Stimulated activated CD8-positive, alpha-beta memory T cell treated with anti-CD3 and anti-CD28 coated beads, Interleukin-4, amount 100 ng/mL, for 48 hours (primary cell): ENCODE measurements at places on chromosomes 16 and 17.

GRCh38 chr16:68800257-68800875, 43.0 kb upstream of the TANGO6 start:
- DNase-seq = peak; percentile 62

DNA sequence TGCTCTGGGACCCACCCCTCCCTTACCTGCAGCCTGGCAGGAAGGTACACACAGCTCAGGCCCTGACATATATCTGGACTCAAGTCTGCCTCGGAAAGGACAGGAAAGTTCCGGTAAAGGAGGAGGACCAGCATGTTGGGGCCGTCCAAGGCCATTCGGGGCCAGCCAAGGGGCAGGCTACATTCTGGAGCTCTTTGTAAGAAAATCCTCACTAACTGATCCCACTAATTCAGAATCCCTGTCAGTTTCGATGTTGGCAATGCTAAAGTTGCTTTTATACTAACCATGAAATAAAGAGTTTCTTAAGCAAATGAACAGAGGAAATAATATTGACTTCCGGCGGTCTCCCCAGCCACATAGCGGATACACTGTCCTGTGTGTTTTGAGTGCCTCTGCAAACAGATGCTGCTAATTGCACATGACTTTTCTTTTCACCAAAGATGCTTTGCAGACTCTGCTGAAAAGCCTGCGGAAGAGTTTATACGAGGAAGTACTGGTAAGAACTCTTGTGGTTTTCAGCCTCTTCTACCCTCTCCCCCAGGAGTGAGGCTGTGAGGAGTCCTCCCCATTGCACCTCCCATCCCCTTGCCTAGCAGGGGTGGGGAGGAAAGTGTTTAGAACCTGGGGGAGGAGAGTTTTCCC, 54.8 kb downstream of the PLXDC1 start:
- peak; percentile 32 for DNase-seq

GRCh38 chr17:67594115-67594880, 123.4 kb upstream of the NOL11 start:
- no peak for DNase-seq

DNA sequence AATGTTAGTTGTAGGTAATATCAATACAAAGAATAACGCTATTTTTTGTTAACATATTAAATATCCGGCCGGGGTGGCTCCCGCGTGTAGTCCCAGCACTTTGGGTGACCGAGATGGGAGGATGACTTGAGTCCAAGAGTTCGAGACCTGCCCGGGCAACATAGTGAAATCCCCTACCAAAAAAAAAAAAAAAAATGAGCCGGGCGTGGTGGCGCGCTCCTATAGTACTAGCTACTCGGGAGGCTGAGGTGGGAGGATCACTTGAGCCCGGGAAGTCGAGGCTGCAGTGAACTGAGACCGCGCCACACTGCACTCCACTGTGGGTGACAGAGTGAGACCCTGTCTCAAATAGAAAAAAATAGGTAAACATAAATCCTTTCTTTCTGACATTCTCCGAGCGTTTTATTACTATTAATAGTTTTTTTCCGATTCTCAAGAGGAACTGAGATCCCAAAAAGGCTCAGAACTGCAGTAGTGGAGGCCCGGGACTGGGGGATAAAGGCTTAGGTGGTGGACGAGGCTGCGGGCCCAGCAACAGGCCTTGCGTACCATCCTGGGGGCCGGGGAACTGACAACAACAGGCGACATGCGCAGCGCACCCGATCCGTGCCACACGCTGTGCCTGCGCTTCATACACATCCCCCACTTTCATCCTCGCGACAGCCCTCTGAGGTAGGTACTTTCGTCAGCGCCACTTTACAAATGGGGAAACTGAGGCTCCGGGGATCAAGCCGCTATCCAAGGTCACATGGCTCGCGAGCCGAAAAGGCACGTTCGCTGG, 919 bp downstream of the N4BP1 start:
- DNase-seq = peak; percentile 66

DNA sequence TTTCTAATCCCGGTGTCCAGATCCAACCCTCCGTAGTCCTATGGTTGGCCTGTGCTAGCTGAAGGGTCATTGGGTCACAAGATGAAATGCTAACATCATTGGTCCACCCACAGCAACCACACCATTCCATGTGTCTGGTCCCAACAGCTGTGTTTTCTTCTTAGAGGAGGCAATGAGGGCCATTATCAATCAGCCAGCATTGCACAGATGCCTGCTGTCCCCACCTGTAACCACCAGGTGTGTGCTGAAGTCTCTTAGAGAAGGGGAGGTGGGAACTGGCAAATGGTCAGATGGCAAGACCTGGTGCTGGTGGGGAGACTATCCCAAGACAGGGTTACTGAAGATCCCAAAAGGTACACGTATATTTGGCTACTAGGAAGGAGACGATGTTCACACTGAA, 37.4 kb downstream of the HIC1 start:
- no peak for DNase-seq

DNA sequence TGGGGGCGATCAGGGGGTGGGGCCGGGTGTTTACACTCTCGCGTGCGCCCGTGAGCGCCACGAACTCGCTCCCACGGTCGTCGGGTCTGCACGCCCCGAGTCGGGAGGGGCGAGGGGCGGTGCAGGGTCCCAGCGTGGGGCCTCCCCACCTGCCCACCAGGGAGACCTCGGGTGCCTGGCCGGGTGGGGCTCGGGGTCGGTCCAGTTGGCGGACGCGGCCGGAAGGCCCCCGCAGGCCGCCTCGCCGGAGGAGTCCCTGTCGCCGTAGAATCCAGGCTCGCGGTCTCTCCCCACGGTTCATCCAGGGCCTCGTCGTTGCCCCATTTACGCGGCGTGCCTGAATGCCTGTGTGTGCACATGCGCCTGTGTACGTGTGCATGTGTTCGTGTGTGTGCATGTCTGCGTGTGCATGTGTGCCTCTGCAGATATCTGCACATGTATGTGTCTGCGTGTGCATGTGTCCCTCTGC, 510 bp upstream of the RAB40B start:
- DNase-seq = no peak
